ENCODE measurements at places on chromosomes 1 and 21.

DNA sequence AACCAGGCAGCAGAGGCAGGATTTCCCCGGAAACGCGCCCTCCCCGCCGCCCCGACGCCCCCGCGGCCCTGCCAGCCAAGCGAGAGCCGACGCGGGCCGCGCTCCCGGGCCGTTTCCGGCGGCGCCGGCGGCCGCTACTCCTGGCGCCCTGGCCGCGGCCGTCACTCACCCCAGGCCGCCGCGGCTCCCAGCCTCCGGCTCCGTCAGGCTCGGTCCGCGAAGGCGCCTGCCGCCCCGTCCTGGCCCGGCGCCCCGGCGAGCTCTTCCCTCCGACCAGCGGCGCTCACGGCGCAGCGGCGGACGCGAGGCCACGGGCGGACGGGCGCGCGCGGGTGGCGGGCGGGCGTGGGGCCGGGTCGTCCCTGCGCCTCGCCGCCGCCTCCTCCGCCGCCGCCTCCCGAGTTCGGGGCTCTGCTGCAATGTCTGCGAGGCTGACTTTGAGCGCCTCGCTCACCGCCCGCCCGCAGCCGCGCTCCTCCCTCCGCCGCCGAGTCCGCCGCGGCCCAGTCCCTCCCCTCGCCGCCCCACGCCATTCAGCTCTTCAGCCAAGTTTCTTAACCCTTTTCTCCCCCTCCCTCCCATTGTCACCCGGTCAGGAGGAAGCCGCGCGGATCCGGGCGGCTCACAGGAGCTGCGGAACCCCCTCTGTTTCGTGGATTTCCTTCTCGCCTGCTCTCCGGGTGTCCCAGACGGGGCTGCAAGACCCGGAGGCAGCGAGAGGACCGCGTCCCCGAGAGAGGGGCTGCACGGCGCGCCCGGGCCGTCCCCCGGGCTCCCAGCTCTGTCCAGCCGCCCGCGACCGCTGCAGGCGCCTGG, at the start of gene NRIP1:
Gene NRIP1 (minus strand): TSS at position 425 of the 816 bp plus-strand sequence. CDS start 96,808 bp downstream, outside the sequence.
- peak; percentile 74 for DNase-seq

- no peak for DNase-seq
Observed at GRCh38 chr1:61204528-61204927, 122.2 kb downstream of the NFIA start.

GRCh38 chr1:151984313-151984956, 9.2 kb downstream of the S100A10 start:
- DNase-seq, result no peak

DNA sequence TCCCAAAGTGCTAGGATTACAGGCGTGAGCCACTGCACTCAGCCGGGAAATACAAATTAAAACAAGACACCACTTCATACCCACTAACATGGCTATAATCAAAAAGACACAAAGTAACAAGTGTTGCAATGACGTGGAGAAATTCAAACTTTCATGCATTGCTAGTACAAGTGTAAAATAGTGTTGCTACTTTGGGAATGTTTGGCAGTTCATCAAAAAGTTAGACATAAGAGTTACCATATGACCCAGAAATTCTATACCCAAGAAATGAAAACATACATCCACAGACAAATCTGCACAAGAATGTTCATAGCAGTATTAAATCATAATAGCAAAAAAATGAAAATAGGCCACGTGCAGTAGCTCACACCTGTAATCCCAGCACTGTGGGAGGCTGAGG, 16.4 kb downstream of the FOXJ3 start:
- no peak for DNase-seq

- no peak for DNase-seq
Observed at GRCh38 chr1:6097824-6098223, 52.1 kb downstream of the KCNAB2 start.

DNA sequence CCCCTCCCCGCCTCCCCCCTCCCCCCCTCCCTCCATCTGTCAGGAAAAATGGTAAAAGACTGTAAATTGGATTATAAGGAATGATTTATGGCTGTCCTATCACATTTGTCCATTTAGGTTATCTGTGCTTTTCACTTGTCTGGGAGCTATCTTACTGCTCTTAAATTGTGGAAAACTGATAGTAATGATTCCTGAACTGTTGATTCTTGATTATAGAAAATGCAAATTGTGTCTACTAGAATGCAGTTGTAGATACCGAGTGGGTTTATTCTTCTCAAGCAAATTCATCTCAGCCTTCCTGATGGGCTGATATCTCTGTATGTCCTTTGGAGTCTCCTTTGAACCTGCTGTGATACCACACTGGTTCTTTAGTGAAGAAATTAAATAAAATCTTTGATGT, 12.3 kb downstream of the RYR2 start:
- DNase-seq, result no peak

- DNase-seq, result no peak
Observed at GRCh38 chr1:202207292-202207691, 13.7 kb downstream of the LGR6 start.

DNA sequence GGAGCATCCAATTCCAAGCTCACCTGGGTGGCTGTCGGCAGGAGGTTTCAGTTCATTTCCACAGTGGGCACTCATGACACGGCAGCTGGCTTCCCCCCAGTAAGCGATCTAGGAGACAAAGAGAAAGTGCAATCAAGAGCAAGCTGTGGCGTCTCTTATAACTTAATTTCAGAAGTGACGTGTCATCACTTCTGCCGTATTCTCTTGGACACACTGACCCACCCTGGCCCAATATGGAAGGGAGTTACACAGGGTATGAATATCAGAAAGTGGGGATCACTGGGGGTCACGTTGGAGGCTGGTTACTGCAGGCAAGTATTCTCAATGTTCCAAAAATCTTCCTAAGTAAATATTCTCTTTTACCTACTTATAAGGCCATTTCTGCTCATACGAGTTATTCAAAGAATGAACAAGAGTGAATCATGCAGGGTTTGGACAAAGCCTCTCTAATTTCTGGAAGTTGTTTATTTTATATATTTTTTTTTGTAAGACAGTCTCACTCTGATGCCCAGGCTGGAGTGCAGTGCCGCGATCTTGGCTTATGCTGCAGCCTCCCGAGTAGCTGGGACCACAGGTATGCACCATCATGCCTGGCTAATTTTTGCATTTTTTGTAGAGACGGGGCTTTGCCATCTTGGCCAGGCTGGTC, 46.5 kb upstream of the GREM2 start:
- no peak for DNase-seq

- no peak for DNase-seq
Observed at GRCh38 chr1:29120367-29120766, 3.3 kb downstream of the TMEM200B start.

DNA sequence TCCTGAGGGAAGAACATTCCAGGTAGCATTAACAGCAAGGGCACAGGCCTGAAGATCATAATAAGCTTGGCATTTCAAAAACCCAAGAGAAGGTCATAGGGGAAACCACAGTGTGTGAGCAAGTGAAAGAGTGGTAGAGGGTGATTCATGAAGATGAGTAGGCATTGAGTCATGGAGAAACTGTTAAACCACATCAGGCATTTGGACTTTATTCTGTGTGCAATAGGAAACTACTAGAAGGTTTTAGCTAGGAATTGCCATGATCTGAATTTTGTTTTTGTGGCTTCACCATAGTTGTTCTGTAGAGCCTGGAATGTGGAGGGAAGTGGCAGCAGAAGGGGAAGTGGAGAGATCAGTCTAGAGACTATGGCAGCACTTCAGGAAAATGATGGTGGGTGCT, 359.0 kb upstream of the PTBP2 start:
- no peak for DNase-seq
